ENCODE measurements at places on chromosomes 16 and 17.

GRCh38 chr16:82011199-82011641 lies at the start of gene SDR42E1:
SDR42E1 (minus strand) TSS chr16:82011470; CDS start chr16:82000858, 10,612 bp downstream.
- DNase-seq: no peak

- no peak for DNase-seq
Observed at GRCh38 chr16:14329727-14330350, 258.7 kb downstream of the MRTFB start.

GRCh38 chr16:19666477-19666876 lies 51.5 kb downstream of the KNOP1 start:
- DNase-seq: no peak

GRCh38 chr16:12589676-12590075 lies 214.0 kb downstream of the CPPED1 start:
- no peak for DNase-seq

All from hepatocyte (in vitro differentiated cells).